ENCODE measurements at places on chromosomes 11 and 22.
A peak's percentile ranks its signal among the peaks of the same experiment; 100 is the strongest.

DNA sequence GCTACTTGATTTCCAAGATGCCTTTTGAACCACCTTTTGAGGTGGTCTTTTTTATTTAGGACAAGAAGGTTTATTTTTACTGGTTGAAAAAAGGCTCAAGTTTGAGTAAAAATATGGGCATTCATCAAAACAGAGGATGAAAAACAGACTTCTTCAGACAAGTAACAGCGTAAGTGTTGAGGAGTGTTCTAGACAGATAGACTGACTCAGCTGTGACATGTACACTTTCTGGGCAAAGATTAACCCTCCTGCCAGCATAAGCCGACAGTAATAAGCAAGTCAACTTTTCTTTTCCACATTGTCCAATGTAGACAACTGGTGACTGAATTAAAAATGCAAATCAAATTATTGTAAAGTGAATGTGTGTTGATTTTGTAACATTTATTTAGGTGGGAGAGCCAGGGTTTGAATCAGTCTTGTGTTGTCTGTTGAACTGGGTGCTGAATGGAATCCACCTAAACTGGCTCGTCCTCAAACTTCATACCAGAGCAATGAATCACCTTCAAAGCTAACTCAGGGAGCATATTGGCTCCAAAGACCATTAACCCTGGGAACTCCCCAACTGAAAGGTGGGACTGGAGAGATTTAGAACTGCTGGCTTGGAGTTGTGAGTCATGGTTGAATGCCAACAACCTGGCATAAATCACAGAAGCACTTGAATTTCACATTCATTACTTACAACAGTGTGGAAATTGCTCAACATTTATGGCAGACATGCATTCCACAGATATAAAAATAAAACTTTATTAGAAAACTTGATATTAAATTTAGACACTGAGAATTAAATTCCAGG, 377.0 kb downstream of the ETS1 start:
- no peak for DNase-seq

DNA sequence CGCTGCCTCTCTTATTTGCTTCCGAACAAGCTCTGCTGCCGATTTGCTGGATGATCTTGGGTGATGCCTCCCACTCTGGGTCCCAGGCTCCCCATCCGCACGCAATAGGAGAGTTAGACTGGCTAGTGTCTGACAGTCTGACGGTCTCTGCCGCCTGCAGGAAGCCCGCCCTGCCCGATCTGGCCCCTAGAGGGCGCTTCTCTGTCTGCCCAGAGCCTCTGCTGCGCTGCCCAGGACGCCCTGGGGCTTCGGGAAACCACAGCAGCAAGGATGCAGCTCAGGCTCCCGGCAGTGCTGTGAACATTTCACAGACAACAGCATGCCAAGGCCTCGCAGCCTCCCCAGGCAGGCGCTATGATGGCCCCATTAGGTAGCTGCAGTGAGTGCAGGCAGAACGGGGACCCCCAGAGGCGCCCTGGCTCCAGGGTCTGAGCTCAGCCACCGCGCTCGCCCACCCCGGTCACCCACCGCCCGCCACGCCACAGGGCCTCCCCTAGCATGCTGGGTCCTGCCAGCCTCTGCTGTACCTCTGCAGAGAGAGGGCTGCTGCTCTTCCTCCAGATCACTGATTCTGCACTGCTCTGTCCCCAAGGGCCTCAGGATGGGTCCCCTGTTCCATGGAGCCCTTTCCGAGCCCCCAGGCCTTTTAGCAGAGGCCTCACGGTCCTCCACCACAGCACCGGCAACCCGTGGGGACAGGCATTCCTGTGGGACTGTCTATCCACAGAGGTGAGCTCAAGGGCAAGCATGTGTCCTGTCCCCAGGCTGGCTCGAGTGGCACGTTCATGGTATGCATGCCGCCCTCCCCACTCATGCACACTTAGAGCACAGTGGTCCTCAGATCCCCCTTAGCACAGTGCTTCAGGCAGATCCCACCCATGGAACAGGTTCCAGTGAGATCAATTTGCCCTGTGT, 4.3 kb upstream of the BAIAP2L2 start:
- peak; percentile 93 for DNase-seq

- no peak for DNase-seq
These were observed 3.1 kb downstream of the BET1L start for GRCh38 chr11:203945-204586.

GRCh38 chr11:134802116-134802515, 390.1 kb upstream of the B3GAT1 start:
- peak; percentile 17 for DNase-seq

DNA sequence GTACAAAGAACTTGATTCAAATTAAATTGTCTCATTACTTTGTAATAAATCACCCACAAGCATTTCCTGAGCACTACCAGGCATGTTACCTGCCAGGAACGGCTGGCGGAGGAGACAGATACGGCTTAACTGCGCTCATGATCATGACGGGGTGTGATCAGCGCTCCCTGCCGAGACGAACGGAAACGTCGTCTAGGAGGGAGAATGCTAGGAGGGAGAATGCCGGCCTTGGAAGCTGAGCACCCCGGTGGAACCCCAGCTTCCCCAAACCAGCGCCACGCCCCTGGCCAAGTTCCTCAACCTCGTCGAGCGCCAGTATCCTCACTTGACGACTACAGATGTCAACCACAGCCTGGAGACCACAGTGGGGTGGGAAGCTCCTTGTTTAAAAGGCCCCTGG, 272.8 kb downstream of the CTTN start:
- DNase-seq: peak; percentile 31

GRCh38 chr11:80155412-80156017, 714.7 kb upstream of the TENM4 start:
- DNase-seq: no peak

DNA sequence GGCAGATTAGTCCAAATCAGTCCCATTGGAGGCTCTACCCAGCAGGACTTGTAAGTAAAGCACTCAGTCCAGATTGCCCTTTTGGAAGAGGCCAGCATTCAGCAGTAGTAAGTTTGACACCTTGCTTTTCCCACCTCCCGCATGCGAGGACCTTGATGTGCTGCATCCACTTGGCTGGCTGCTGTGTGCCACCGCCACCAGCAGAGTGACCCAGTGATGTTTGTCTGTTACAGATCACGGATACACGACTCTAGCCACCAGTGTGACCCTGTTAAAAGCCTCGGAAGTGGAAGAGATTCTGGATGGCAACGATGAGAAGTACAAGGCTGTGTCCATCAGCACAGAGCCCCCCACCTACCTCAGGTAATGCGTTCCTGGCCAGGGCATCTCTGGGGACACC, 6.6 kb downstream of the SMARCB1 start:
- DNase-seq: no peak

GRCh38 chr11:93870616-93871015, 20.2 kb upstream of the VSTM5 start:
- no peak for DNase-seq

GRCh38 chr11:132158091-132158490, 787.7 kb downstream of the NTM start:
- no peak for DNase-seq

GRCh38 chr11:44270403-44271273, 39.3 kb downstream of the ALX4 start:
- no peak for DNase-seq

DNA sequence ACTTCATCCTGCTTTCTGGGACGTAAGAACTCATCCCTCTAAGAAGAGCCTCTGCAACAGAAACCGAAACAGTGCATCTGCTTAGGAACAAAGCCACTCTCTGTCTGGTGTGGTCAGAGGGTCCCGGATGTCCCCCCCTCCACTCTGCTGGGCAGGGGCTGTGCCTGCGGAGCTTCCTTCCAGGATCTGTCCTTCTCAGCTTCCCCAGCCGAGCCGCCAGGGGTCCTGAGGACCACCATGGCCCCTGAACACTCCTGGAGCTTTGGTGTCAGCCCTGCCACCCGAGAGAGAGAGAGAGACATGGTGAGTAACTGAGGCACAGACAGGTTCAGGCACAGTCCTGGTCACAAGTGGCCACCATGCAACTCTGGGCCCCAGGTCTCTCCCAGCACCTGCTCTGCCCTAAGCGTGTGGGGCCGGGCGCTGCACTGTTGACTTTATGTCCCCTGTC, 24.4 kb upstream of the MGAT3 start:
- no peak for DNase-seq

DNA sequence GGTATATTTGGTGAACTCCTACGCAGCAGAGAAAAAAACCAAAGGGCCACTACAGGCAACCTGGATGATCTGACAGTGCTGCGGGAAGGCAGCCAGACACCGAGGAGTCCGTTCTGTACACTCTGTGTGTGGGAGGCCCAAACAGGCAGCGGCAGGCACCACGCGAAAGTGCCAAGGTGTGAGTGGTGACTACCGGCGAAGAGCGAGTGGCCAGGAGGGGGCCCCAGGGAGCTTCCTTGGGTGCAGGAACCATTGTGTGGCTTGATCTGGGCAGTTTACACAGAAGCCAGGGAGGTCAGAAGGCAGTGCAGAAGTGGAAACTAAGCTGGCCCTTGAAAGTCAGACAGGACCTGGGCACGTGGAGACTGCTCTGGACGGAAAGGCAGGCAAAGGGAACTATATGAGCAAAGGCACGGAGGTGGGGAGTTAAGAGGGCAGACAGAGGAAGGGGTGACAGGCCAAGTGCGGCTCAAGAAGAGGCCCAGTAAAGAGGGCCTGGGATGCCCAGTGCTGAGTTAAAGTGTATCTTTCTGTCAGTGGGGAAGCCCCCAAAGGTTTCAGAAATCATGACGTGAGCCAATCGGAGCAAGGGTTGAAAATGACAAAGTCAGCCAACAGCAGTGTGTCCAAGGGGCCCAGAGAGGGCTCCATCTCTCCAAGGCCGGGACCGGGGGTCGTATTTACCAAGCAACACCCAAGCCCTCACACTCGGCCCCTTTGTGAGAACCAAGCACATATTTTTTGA, 10.6 kb downstream of the TMEM184B start:
- DNase-seq: peak; percentile 75

DNA sequence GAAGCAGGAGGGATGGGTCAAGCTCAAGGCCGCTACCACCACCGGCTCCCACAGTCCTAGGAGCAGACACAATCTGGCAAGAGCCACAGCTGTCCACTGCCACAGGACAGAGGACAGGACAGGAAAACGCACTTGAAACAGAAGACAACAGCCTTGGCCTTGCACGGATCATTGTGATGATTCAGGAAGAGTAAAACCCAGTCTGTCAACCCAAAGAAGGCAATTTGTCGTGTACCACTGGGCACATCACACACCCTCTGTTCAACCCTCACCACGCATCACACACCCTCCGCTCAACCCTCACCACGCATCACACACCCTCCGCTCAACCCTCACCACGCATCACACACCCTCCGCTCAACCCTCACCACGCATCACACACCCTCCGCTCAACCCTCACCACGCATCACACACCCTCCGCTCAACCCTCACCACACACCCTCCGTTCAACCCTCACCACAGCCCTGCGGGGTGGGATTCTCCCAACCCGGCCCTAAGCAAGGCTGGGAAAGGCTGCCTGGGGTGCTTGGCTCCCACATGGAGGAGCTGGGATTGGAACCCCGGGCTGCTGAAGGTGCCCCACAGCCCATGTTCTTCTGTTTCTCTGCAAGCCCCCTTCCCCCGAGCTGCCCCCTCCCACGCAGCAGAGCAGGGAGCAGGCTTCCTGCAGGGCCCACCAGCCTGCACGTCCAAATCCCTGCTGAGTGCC, 11.3 kb upstream of the CDC42BPG start:
- DNase-seq: no peak

GRCh38 chr11:108927791-108928545, 263.1 kb downstream of the DDX10 start:
- no peak for DNase-seq

GRCh38 chr11:59523541-59523940, 12.2 kb downstream of the OR4D9 start:
- no peak for DNase-seq

DNA sequence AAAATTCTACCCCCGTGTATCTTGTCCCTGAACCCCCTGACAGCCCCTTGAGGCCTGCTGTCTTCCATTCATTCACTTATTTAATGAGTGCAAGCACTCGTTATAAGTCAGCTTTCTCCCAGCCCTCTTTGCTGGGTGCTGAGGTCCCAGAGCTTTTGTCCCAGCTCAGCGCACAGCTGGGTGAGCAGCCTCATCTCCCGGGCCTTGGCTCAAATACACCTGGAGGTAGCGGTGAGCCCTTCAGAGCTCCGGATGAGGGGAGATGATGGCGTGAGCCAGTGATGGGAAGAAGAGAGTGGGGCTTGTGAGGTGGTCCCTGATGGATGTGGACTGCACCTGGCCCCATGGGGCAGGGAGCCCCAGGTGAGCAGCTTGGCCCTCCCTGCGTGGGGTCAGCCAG, 18.1 kb upstream of the ARHGAP8 start:
- DNase-seq: no peak

- DNase-seq: peak; percentile 80
These were observed at the start of gene INPPL1 for GRCh38 chr11:72224564-72225410. Gene INPPL1 (plus strand): TSS chr11:72224767. CDS start chr11:72224985, 218 bp downstream.

DNA sequence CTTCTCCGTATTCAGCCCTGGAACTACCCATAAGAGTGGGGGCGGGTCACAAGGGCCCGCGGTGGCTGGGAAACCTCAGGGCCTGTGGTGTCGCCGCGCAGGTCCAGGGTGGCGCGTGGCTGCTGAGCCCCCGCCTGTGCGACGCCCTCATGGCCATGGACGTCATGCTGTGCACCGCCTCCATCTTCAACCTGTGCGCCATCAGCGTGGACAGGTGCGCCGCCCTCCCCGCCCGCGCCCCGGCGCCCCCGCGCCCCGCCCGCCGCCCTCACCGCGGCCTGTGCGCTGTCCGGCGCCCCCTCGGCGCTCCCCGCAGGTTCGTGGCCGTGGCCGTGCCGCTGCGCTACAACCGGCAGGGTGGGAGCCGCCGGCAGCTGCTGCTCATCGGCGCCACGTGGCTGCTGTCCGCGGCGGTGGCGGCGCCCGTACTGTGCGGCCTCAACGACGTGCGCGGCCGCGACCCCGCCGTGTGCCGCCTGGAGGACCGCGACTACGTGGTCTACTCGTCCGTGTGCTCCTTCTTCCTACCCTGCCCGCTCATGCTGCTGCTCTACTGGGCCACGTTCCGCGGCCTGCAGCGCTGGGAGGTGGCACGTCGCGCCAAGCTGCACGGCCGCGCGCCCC, 2.4 kb downstream of the DRD4 start:
- peak; percentile 33 for DNase-seq

GRCh38 chr11:102499931-102500330, 30.6 kb downstream of the MMP7 start:
- no peak for DNase-seq

DNA sequence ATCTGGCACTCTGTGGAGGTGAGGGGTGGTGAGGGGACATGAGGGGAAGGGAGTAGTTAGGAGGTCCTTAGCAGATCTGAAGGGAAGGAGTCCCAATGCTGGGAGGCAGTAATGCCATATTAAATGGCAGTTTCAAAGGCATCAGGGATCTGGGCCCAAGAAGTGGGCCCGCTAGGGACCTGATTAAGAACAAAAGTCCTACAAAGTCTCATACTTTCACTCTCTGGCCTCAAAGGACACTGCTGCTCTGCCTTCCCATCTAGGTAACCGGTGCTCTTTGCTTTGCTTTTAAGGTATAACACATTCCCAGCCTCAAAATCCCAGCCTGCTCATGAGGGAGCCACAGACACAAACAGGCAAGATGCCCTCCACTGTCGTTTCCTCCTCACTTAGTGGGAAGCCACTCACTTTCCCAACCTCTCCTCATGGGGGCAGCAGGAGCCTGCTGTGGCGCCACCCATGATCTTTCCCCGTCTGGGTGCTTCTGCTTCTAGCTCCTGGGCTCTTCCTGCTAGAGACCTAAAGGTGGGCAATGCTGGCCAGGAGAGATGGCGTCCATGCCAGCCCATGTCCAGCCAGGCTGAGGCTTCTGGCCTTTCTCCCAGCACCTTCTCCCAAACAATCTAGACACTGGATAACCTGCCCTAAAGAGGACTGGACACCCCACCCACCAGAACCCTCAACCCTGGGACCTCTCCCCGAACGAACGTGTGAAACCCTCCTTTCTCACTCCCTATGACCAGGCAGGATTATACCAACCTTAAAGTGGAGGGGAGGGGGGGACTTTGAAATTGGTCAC, 68.3 kb downstream of the PLEKHA7 start:
- no peak for DNase-seq
